ENCODE measurements at places on chromosomes 16 and 17.

- no peak for DNase-seq
Observed at GRCh38 chr17:82245134-82246039, 16.5 kb downstream of the SLC16A3 start.

DNA sequence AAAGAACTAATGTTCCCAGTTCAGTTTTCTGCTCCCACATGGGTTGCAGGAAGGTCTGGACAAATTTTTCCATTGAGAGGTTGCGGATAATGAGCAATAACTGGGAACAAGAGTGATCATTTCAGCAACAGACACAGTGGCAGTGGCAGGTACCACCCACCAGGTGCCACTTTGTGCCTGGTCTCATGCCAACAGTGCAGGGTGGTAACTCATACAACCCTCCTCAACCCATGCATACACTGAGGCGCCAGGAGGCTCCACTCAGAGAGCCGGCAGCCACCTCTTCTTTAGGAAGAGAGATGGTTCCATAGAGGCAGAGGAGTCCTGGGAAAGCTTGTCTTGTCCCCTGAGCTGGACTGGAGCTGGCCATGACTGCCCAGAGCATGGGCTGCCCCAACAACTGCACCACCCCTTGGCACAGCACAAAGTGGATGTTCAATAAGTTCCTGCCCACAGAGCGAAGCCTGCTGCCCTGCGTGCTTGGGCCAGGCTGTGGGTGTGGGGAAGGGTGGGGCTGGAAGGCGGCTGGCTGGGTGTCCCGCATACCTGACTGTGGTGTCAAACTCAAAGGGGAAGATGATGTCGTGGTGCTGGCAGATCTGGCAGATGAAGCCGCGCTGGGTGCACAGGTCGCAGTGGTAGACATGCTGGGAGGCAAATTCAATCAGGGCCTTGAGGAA is 6.4 kb upstream of the ARHGAP27 start:
- DNase-seq: no peak

- DNase-seq: no peak
Observed at GRCh38 chr16:23156946-23157460, 7.8 kb upstream of the USP31 start.

DNA sequence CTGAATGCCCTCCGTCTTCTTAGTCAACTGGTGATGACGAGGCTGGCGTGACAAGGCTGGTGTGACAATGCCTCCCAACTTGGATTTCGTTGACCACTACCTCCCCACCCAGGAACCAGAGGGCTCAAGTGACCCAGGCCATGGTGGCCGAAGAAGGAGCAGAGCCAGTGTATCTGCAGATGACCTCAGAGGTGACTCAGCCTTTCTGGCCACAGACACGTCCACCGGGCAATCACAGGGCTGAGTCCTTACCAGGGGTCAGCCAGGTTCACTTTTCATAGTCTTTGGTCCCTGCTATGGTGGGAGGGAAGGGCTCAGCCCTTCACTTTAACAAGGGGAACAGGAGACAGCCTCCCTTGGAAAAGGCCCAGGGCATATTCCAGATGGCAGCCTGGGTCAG is 116.3 kb downstream of the MAF start:
- no peak for DNase-seq

DNA sequence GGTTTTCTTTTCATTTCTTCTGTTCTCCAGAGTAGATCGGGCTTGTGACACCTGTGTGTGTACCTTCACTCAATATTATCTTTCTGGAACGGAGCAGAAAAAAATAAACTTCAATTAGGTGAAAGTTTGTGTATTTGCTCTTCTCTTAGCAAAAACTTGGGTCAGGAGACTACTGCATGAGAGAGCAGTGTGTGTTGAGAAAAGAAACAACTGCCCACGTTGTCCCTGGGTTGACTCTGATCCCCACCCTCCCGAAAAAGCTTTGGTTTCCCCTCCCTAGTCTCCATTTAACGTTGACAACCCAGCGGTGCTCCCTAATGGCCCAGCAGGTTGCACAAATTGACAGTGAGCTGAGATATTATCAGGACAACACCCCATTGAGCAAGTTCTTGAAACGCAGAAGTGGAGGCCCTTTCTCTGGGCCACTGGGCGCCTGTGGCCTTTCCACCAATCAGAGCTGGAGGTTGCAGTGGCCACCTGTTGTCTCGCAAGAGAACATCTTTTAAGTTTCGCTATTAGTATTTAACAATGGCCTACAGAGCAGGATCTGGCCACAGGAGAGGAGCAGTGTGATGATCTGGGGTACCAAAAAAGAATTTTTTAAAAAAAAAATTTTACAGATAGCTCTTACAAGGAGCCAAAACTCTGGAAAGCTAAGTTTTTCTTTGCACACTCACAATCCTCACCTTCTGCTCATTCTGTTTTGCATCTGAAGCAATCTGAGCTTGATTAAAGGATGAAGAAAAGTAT is 1.5 kb upstream of the TOX3 start:
- no peak for DNase-seq

DNA sequence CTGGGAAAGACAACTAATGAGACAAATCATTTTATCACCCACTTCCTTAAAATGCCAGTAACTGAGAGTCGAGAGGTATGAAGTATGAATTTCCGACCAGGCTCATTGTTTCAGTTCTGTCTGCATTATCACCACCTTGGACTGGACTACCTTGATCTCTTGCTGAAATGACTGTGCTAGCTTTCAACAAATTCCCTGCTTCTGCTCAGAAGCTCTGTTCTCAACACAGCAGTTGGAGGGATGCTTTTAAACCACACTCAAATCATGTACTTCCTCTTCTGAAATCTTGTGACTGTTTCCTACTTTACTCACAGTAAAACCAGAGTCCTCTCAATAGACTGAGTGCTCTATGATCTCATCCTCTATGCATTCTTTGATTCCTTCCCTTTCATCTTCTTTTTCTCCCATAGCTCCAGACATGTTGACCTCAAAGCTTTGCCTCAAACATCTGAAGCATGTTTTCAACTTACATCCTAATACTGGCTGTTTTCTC is 195.8 kb downstream of the KCNJ2 start:
- no peak for DNase-seq

GRCh38 chr16:82149536-82149935 is 20.5 kb downstream of the MPHOSPH6 start:
- DNase-seq: no peak

DNA sequence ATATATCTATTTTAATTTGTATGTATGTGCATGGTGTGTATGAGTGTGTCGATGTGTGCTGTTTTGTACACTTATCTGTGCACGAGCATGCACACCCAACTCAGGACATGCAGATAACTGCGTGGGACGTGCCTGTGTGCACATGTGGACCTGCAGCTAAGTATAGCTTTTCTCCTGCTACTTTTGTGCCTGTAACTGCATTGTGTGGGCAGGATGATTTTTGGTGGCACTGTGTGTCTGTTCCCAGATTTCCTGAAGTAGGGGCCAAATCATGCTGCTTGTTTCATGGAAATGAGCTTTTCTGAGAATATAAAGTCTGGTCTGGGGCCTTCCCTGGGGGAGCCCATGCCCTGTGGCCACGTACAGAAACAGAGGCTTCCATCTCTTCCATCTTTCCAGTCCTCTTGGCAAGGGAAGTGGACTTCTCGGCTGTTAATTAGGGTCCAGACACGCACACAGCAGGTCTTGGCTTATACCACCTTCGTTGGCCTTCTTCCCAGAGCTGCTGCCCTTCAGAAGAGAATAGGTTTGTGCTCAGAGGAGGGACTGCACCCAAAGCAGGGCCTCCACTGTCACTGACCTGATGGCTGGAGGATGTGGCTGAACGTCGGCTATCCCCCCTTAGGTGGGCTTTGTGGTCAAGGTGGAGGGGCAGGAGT is 30.2 kb downstream of the SPNS3 start:
- no peak for DNase-seq

DNA sequence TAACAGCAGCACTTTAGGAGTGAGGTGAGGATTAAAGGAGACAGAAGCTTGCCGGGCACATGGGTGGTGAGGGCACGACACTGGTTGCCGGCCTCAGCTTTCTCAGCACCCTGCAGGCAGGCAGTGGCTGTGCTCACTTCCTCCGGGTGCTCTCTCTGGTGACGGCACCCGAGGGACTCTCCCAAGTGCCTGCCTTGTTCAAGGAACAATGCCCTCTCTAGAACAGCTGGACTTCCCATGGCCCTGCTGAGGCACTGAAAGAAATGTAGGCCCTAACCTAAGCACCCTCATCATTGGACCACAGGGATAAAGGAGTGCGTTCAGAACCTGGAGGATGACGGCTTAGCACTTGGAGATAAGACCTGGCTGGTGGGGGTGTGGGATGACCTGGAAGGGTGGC is 72.7 kb downstream of the N4BP1 start:
- DNase-seq: no peak

DNA sequence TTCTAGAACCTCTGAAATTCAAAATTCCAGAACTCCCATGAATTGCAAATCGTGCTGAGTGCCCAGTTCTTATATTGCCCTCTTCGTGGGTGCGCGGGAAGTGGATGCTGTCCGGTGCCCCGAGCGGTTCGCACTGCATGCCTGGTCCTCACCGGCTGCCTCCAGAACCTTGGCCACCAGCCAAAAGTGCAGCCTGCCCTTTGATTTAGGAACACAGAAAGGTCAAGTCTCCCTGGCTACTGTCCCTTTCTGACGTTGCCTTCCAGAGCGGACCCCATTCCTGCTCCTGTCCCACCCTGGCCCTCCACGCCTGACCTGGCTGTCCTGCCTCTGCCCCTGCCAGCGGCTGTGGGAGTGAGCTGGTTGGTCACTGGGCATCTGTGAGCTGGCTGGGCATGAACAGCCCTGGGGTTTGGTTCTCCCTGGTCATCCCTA is 9.7 kb downstream of the NEUROD2 start:
- peak; percentile 52 for DNase-seq

DNA sequence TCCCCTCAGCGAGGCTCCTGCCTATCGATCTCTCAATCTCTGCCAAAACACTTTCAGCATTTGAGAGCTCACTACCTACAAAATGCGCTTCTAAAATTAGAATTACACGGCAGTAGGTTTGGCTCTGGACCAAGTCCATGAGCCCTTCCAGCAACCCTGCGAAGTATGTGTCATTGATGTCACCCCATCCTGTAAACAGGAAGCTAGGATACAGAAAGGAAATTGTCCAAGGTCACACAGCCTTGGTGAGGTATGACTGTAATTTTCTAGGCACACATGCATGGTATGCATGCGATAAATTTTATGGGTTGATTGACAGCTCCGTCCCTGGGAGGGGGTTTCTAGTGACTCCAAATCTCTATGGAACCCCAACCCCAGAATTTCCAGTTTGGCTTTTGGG is 330.3 kb upstream of the CDH5 start:
- no peak for DNase-seq

DNA sequence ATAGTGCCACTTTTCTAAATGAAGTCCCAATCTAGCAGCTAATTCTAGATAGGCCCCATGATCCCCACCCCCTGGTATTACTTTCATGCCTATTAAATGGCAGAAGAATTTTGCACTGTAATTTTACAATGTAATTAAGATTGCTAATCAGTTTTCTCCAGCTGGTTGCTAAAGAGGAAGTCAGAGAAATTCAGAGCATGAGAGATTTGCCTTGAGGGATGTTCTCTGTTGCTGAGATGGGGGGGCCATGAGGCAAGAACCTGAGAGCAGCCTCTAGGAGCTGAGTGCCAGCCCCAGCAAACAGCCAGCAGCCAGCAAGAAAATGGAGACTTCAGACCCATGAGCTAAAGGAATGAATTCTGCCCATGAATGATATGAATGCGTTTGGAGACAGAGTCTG is 38.9 kb downstream of the SHCBP1 start:
- DNase-seq: no peak

GRCh38 chr17:19260958-19261357 is 23.8 kb downstream of the EPN2 start:
- no peak for DNase-seq

DNA sequence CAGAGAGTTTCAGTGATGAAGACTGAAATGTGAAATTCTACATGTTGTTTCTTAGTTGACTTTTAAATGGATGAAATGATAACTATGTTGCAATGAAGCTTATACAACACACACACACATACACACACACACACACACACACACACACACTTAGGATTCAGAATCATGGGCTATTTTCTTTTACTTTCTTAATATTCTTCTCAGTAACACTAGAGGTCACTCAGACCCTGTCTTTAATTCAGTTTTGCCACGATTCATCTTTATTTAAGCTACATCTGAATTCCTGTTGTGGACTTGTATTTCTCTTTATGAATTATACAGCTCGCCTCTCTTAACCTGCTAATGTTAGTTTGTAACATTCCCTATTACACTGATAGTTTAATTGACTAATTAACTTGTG is 109.6 kb upstream of the GOT2 start:
- DNase-seq: no peak

- no peak for DNase-seq
Observed at GRCh38 chr16:84763164-84763563, 56.6 kb upstream of the CRISPLD2 start.

DNA sequence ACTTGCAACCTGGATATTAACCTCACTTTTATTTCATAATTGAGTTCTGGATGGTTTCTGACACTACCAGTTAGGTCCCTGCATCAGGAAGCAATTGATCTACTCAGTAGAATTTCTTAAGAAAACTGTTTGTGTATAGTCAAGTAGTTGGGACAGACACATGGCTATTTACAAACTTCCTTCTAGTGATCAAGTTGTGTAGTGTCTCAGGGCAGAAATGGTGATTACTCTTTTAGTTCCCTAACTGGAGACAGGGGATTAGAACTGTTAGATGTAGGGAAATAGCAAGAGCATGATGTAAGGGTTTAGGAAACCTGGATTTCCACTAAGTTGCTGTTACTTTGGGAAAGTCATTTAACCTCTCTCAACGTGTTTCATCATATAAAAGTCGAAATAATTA is 30.4 kb downstream of the TMEM100 start:
- no peak for DNase-seq

- DNase-seq: no peak
Observed at GRCh38 chr17:43609613-43610385, 51.9 kb downstream of the MEOX1 start.

DNA sequence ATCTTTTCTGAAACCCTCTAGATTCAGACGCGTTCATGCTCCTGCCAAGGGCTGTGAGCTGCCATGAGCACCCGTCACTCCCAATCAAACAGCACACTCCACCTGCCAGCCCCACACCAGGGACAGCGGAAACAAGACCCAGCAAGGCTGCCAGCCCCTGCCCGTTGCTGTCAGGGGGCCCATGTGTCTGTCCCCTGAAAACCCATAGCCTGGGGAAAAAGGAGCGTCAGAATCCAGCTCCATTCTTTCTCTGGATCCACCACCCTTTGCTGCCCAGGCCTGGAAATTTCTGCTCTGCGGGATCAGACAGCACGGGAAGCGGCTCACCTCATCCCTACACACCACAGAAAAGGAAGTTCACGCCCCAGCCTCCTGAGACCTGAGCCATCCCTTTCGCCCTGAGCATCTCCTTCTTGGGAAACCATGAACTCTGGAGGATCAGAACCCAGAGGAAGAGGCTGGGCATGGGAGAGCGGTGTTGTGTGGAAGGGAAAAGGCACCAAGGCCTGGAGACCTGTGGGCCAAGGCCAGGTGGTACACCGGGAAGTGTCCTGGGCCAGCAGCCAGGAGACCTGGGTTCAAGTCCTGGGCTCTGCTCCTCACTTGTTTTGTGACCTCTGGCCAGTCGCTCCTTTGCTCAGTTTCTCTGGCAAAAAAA is 51.5 kb upstream of the RCVRN start:
- DNase-seq: no peak

Measured in H1 (cell line).